ENCODE measurements at places on chromosomes 3 and 15.

GRCh38 chr3:108122276-108122675, 31.4 kb upstream of the CD47 start:
- no peak for DNase-seq

DNA sequence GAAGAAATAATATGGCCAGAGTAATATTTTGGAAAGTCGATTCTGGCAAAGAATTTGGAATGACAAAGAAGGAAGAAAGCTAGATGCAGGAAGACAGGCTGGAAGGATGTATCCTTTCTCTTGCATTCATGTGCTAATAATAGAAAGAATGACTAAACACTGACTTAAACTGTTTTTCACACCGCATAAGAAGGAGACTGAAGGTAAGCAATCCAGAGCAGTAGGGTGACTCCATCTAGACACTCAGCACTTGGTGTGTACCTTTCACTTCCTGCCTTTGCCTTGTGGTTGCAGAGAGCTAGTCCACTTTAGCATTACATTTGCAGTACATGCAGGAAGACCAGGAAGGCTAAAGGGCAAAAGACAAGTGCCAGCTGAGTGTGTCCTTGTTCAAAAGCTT, 234.6 kb downstream of the RBMS3 start:
- DNase-seq = no peak

DNA sequence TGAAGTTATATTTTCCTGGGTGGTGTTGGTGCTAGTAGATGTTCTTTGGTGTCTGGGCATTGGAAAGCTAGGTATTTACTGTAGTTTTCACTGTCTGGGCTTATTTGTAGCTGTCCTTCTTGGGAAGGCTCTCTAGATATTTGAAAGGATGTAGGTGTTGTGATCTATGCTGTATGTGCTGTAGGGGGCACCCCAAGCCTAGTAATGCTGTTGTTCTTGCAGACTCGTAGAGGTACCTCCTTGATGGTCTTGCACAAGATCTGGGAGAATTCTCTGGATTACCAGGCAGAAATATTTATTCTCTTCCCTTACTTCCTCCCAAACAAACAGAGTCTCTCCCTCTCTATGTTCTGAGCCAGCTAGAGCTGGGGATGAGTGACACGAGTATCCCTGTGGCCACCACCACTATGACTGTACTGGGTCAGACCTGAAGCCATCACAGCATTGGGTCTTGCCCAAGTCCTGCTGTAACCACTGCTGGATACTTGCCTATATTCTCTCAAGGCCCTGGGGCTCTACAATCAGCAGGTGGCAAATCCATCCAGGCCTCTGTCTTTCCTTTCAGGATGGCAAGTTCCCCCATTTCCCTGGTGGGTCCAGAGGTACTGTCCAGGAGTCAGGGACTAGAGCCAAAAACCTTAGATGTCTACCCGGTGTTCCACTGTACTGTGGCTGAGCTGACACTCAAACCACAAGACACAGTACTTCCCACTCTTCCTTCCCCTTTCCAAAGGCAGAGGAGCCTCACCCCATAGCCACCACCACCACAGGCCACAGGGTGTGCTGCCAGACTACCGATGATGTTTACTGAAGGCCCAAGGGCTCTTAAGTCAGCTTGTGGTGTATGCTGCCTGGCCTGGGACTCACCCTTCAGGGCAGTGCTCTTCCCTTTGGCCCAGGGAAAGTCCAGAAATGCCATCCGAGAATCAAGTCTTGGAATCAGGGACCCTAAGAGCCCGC, 195.2 kb upstream of the DPPA4 start:
- no peak for DNase-seq

GRCh38 chr3:162077108-162077507, 580.5 kb downstream of the OTOL1 start:
- DNase-seq = no peak

DNA sequence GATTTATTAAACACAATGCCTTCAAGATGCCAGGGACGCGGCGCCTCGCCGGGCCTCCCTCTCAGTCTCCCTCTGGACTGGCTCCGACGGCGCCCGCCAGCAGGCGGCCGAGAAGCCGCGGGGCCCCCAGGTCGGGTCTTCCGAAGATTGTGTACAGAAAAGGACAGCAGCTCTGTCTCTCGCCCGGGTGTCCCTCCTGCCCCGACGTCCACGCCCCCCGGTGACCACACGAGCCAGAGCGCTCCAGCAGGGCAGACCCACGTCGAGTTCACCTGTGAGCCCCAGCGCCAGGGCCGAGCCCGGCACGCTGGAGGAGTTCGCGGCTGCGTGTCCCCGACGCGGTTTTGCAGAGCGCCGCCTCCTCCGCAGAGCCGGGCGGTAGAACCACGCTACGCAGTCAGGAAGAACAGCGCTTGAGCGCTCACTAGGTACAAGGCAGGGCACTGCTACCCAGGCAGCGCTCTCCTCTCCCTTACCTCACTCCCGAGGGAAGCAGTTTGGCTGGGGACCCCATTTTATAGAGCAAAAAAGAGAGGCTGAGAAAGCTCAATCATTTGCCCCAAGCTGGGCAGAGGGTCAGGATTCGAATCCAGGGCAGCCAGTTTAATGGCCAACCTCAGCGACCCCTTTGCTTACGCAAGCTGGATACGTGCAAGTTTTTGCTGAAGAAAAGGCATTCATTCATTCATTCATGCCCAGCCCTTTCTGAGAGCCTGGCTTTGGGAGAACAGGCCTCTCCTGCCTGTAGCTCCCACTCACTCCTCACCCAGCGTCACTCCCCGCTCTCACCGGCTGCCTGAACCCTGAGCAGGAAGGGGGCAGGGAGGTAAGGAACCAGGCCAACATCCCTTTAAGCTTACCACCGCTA, 3.0 kb upstream of the TLE3 start:
- DNase-seq = no peak

GRCh38 chr3:181941250-181941649, 229.5 kb downstream of the SOX2 start:
- DNase-seq = peak; percentile 31

DNA sequence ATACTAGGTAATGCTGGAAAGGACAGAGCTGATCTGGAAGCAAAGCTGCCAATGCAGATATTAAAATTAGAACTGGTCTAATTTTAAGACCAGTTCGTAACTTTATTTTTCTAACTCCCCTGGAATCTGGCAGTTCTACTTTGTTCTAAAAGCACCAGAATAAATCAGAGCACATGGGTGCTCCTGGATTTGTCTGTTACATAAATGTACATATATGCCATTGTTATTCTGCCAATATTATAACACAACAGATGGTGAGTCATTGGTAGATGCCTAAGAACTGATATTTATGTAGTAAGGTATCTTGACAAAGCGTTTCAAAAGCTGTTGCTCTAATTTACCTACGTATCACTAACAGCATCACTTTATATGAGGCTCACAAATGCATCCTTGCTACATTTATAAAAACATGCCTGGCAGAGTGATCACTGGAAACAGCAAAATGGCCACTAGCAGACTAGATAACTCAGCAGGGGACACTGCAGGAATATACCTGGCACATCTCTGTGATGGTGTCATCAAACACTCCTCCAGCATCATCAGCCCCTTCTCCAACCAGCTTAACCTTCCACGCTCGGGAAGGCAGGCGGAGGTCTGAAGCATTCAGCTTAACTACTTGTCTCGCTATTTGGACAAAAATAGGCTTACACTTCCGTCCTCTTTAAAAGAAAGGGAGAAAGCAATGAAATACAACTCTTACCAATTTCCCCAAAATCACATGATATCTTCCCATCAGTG, 26.2 kb downstream of the FBXL22 start:
- DNase-seq = no peak

DNA sequence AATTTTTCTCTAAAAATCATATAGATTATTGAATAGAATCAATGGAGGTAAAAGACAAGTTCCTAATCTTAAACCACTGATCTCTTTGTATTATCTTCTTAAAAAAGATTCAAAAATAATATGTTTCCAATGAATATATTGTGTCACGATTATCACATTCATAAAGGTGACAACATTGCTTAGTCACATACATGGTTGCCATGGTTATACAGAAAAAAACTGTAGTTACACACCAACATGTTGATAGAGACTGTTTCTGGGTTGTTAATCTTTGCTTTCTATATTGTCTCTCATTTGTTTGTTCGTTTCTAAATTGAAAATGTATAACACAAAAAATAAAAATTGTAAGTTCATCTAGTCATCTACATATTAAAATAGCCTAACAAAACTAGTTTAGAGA, 376.0 kb upstream of the ALCAM start:
- no peak for DNase-seq

DNA sequence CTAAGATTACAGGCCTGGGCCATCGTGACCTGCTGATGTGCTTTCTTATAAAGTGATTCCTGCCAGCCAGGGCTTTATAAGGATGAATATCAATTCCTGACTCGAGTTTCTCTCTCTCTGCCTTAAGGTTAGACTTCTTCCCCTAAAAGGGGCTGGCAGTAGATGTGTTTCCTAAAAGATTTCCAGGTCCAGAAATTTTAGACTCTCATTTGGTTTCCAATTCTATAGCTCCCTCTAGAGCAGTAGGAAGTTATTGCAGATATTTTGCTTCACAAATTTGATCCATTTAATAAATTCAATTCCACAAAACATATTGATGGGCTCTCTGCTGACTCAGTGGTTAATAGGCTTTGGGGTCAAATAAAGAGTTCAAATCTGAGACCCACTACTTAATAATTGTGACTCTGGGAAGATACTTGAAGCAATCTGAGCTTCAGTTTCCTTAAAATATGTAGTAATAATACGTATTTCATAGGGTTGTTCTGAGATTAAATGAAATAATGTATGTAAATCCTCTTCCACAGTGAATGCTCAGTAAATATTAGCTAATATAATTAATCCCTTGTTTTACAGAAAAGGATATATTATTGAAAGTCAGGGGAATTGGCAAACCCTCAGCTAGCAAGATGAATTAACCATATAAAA, 2.1 kb downstream of the TRIM69 start:
- no peak for DNase-seq

GRCh38 chr3:39668420-39668819, 141.0 kb upstream of the MYRIP start:
- DNase-seq = no peak

DNA sequence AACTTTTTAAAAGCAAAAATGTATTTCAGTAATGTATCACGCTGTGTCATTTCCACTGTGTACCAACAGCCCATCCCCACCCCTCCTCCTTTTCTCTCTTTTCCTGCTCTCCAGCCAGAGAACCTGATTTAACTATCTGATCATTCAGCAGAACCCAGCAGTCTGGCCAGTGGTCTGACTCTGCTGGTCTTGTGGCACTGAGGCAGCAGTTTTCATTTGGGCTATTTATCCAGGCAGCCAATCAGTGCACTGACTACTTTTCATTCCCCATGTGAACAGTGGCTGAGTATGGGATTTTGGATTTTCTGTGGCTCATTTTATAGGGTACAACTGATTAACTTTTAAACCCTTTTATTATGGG, 56.3 kb downstream of the GPR171 start:
- DNase-seq = no peak

DNA sequence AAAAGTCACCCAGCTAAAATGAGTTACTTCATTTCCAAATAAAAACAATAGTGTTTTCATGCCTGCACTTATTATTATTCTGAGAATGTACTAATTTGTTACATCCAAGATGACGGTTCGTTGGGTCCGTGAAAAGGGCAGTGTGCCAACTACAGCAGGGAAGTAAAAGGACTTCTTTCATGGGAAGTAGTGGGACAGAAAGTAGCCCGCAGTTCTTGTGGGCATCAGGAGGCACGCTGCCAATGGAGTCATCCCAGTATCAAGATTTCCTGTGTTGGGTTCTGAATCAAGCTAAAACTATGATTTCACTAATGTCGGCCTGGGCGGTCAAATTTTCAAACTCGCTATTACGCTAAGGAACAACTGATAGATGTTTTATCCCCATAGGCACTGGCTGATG, 254.5 kb upstream of the SOX2 start:
- no peak for DNase-seq
